Activated CD4-positive, alpha-beta T cell treated with anti-CD3 and anti-CD28 coated beads for 24 hours (primary cell): ENCODE measurements at places on chromosomes 16 and 17.

DNA sequence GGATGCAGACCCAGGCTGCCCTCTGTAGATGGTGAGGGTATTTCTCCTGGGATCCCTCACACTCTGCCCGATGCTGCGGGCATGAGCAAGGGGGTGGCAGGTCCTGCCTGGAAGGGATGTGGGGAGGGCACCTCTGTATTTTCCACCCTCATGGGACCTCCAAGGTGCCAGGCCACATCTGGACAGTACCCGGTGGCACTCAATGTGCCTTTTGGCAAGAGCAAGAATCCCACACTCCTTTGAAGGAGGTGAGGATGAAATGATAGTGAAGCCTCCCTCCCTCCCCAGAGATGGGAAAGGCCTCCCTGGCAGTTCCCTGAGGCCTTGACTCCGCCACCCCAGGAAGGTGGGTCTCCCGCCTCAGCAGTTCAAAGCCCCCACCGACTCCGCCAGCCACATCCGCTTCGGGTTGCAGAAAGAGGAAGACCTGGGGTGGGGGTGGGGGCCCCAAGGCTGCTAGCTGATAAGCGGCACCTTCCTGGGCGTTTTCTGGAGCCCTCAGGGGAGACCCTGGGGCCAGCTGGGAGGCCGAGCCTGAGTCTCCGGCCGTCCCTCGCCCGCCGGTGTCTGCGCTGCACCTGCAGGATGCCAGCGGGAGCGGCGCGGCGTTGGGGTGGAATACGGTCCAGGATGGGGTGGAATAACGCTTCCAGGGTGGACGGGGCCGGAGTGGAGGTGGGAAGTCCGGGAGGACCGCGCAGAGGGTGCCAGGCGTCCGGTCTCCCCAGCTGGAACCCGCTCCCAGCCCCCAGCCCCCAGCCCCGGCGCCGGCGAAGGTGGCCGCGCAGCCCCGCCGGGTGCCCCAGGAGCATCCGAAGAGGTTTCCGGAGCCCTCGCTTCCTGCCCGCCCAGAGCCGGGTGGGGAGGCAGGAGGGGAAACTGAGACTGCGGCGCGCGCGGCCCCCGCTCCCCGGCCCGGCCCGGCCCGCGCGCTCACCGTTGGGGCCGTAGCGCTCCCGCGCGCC lies 718 bp downstream of the ATP2A3 start:
- DNase-seq, result no peak

DNA sequence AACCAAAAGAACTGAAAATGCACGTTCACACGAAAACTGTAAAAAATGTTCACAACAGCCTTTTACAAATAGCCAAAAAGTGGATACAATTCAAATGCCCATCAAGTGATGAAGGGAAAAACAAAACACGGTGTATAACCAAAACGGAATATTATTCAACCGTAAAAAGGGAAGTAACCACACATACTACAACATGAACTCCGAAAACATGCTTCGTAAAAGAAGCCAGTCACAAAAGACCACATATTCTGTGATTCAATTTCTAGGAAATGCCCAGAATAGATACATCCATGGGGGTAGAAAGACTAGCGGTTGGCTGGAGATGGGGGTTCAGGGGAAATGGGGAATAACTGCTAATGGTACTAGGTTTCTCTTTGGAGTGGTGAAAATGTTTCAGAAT lies 81.5 kb upstream of the TRAP1 start:
- no peak for DNase-seq

DNA sequence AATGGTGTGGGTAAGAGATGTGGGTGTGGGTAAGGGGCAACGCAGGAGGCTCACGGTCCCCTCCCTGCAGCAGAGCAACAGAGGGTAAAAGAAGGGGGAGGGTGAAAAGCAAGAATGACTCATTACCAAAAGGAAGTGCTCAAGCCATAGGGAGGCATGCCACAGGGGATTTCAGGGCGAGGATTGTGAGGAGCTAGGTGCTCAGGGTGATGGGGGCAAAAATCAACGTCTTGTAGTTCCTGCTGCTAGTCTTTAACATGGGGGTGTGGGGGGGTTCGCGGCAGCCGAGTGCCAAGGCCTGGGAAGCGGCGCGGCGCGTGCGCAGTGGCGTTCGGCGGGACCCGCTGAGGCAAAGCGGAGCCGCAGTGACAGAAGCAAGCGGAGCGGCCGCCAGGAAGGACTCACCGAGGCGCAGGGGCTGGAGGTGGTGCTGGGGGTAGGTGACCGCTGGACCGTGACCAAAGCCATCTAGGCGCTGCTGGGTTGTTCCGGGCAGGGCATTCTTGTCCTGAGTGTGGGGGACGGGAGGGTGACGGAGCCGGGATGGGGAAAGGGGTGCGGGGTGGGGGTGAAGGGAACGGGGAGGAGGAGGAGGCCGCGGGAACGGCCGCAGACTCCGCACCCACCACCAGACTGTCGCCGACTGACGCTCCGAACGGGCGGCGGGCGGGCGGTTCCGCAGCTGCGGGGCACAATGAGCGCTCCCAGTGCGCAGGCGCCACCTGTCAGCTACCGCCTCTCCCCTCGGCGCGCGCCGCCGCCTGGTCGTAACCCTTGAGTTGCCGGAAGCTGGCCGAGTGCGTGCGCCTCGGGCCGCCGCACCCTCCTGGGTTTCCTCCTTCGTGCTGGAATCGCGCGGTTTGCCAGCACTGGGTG lies at the start of gene SSH2:
SSH2 (minus strand) TSS at position 696 of the 876 bp plus-strand sequence; CDS start at position 468, 228 bp downstream.
- peak; percentile 83 for DNase-seq

GRCh38 chr17:8133941-8134340 lies 10.0 kb upstream of the HES7 start:
- DNase-seq, result no peak

DNA sequence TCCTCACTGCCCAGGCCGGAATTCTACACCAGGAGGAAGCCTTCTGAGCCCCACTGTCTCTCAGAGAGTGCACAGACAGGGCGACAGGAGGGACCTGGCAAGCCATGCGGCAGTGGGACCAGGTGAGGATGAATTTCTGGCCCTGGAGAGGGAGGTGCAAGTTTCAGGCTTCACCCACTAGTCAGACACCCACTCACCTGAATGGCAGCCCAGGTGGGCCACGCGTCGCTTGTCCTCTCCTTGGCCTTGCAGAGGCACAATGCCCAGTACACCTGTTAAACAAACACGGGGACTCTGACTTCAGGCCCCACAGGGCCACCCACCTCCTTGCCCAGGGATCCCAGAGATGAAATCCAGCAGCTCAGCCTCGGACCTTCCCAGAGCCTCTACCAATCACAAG lies 4.2 kb downstream of the CORO7 start:
- DNase-seq, result no peak

DNA sequence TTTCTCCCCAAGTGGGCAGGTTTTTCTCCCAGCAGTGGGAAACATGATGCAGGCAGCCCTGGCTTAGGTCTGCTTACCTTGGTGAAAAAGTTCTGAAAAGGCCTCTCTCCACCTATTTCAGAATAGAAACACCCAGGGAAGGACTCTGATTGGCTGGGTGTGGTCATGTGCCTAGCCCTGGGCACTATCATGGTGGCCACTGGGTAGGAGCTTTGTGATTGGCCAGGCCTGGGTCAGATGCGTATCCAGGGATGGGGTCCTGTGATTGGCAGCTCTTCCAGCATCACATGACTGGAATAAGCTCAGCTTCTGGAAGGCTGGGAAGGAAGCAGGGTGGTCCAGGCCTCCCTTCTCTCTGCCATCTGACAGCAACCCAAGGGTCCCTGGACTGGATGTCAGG lies 53.5 kb downstream of the ZDHHC7 start:
- no peak for DNase-seq

GRCh38 chr16:50103764-50104163 lies 38.0 kb downstream of the HEATR3 start:
- no peak for DNase-seq

GRCh38 chr16:18013863-18014262 lies 322.7 kb downstream of the NPIPA8 start:
- no peak for DNase-seq

GRCh38 chr16:51237207-51237606 lies 86.1 kb upstream of the SALL1 start:
- DNase-seq, result no peak

GRCh38 chr16:11256661-11257130 lies 692 bp upstream of the SOCS1 start:
- no peak for DNase-seq

GRCh38 chr17:15106540-15106939 lies 158.6 kb downstream of the PMP22 start:
- DNase-seq, result no peak

GRCh38 chr16:66950971-66951790 lies 9.9 kb upstream of the CES3 start:
- no peak for DNase-seq

- no peak for DNase-seq
Observed at GRCh38 chr16:88331989-88332920, 50.5 kb upstream of the ZNF469 start.

DNA sequence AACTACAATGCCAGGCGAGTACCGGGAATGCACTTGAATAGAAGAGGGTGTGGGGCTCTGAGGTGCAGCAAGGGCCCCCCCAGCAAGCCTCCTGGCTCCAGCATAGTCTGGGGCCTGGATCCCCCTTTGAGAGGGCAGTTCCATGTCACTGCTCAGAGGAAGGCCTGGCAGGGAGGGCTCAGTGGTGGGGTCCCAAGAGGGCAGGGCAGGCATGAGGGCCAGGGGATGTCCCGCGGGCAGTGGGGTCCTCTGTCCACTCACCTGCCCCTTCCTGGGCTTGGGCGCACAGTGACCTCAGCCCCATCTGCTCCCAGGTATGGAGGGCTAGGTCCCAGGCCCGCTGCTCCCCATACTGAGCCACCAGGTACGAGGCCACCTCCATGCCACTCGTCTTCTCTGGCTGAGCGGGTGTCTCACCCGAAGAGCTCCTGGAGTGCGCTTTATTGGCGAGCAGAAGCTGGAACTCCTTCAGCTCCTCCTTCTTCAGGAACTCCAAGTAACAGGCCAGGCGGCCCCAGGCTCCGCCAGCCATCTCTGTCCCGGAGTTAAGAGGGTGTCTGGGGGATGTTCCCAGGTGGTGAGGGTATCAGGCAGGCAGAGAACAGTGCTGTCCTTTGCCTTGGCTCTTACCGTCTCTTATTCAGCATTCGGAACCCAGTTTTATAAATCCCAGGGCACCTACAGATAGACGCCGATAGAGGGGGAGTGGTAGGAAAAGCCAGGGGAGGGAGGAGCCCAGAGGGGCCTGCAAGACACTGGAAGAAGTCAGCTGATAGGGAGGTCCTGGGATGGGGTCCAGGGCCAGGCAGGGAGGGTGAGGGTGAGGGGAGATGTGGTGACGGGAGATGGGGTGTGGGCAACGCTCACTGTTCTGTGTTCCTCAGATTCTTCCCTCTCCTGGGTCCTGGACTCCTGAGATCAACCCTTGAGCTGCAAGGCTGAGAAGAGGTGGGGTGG lies 605 bp downstream of the NLRP1 start:
- no peak for DNase-seq

DNA sequence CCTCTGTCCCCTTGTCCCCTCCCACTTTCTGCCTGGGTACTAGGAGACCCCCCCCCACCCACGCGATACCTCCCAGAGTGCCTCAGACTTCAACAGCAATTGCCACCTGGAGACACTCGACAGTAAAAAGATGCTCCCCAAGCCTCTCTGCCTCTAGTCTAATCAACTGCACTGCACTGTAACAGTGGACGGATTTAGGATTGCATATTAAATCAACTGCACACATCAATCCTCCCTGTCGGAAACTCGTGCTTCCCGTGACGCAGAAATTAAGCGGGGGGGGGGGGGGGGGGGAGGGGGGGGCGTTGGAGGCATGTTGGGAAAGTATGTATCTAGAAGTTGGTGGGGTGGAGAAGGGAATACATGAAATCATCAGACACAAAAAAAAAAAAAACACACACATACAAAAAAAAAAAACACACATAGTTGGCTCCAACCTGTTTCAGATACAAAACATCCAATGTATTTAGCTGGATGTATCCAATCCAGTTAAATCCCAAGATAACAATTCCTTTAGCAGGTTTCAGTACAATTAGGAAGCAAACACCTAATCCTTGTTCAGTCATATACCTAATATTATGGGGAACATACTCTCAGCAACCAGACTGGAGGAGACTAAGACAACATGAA lies 29.7 kb downstream of the FAM222B start:
- no peak for DNase-seq

DNA sequence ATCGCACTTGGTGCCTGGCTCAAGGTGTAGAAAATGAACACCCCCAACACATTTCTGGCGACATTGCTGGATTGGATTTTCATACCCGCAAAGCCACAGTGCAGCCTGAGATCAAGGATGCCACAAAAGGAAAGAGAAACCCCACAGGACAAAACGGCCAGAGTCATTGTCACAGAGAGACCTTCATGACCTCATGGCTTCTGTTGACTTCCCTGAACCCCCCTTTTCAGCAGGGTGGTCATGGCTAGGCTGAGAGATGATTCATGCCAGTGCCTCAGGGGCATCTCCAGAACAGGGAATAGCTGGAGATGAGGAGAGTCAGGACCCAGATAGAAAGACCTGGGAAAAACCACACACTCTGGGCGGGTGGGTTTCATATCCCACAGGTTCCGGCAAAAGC lies 122.0 kb downstream of the C16orf95 start:
- no peak for DNase-seq

- no peak for DNase-seq
Observed at GRCh38 chr16:68447653-68448359, 502 bp downstream of the SMPD3 start.

DNA sequence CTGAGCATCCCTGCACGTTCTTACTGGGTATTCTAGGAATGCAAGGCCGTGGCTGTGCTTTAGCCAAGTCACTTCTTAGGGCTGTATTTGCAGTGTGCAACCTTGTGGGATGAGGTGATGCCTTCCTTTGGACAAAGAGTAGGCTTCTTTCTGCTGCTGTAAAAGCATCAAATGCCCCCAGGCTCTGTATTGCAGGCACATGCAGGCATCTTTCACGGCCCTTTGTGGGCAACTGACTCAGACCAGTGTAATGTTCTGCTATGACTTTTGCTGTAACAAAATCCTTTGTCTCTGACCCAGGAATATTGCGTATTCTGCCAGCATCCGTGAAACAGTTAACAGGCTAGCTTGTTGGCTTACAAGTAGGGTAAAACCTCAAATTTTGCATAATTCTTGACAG lies 30.9 kb upstream of the GCSH start:
- no peak for DNase-seq

GRCh38 chr16:89138843-89139520 lies 32.6 kb upstream of the CDH15 start:
- DNase-seq, result no peak

- no peak for DNase-seq
Observed at GRCh38 chr17:71286625-71287024, 834.2 kb upstream of the SOX9 start.

DNA sequence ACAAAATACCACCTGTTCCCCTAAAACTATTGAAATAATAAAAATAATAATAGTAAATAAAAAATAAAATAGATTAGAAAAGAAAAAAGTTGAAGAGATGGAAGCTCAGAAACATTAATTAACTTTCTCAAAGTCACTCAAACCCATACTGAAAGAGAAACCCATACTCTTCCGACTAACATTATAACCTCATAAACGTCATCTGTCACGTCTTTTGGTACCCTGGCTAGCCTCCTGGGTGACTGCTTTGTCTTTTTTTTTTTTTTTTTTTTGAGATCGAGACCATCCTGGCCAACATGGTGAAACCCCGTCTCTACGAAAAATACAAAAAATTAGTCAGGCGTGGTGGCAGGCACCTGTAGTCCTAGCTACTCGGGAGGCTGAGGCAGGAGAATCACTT lies 7.6 kb downstream of the SLFN12L start:
- no peak for DNase-seq

- no peak for DNase-seq
Observed at GRCh38 chr16:53507464-53508179, 4.6 kb upstream of the AKTIP start.

GRCh38 chr17:1521086-1521640 lies 4.8 kb upstream of the INPP5K start:
- no peak for DNase-seq
